ENCODE measurements at places on chromosomes 13 and 19. TPM values are rescaled to one million over a fixed set of nuclear protein-coding genes. Genes with fewer than 3 reads are reported as not detected.

Gene TMPRSS9
- 9.8 TPM for total RNA-seq

- DNase-seq = no peak
Measured at GRCh38 chr19:42441049-42441445, 1.7 kb downstream of the CXCL17 start.

DNA sequence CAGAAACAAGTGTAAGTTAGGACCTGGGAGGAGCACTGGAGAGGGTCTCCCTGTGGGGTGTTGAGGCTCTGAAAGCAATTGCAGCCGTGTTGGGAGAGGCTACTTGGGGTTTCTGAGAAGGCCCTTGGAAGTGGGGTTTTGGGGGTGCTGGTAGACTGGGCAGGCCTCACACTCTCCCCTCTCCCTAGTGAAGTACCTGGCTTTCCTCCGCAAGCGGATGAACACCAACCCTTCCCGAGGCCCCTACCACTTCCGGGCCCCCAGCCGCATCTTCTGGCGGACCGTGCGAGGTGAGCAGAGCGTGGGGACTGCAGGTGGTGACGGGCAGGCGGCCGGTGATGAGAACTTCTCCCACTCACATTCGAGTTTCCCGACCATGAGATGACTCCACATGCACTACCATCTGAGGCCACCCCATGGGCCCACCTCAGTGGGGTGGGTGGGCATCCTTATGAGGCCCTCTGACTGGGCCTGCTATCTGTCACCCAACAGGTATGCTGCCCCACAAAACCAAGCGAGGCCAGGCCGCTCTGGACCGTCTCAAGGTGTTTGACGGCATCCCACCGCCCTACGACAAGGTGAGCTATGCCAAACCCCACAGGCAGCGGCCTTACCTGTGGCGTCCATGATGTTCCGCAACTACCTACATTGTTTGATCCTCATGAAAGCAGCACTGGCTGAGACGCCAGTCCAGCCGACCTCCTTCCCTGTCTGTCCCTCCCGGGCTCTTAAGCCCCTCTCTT lies 3.0 kb downstream of the RPL13A start:
- DNase-seq = no peak

- no peak for DNase-seq
Measured at GRCh38 chr13:109110159-109110558, 480.7 kb downstream of the MYO16 start.

DNA sequence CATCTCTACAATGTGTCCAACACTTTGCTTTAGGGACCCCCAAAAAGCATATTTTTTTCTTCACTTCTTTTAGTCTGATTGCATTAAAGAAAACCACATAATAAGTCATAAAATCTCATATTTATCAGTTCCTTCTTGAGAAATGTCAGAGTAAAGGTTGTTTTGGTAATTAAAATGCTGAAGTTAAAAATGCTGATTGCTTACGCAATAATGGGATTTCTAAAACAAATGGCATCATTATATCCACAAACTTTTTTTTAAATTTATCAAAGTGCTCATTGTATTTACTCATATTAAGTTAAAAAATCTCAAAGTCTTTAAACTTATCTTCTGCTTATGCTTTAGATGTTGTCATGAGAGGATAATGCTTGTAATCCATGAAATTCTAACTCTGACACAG lies 737.2 kb upstream of the ARGLU1 start:
- no peak for DNase-seq

GRCh38 chr19:45402298-45403061 lies 2.4 kb downstream of the PPP1R13L start:
- no peak for DNase-seq
